ENCODE measurements at places on chromosomes 4 and X.

DNA sequence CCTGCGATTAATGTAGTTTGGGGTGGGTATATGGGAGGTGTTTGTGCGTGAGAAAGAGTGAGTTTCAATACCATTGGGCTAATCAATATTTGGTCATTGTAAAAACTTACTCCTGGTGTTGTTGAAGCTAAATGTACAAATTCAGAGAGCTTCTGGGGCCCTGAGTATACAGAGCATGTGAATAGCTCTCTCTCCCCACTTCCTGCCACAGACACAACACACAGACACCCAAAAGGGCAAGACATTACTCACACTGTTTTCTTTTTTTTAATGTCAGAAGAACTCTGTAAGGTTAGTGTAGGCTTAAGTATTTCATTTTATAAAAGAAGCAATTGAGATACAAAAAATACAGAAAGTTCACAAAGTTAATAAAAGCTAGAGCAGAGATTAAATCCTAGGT is 151.3 kb upstream of the KCNIP4 start:
- no peak for DNase-seq

GRCh38 chrX:3136161-3136961 is 95.1 kb downstream of the ARSF start:
- no peak for DNase-seq

DNA sequence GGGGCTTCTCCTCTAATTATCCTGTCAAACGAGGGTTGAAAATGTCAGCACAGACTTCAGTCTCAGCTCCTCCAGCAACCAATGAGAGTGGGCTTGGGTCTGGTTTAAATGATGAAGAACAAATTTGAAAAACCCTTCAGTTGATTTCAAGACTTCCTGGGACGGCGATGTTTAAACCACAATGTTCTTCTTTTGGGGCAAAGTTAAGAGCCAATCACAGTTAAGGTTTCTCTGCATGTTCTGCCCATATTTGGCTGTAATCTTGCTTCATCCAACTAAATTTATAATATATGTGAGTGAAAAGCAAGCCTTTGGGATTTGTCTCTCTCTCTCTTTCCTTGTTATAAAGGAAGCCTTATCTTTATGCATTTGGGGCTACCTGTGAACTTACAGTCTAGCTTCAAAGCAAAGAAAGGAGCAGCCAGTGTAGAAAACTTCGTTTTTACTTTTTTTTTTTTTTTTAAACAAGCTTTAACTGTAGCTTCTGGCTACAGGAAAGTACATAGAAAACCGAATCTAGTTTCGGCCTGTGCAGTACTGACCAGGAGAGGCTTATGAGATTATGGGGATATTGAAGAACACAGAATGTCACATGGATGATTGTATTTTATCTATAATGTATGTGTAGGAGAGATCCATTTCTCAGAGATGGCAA is 46.8 kb upstream of the FAM9C start:
- DNase-seq = no peak

- peak; percentile 1 for DNase-seq
Observed at GRCh38 chrX:20320461-20321159, 53.9 kb upstream of the RPS6KA3 start.

GRCh38 chrX:74259885-74260491 is 44.0 kb upstream of the ZCCHC13 start:
- no peak for DNase-seq

- DNase-seq = no peak
Observed at GRCh38 chr4:80385397-80386280, 50.1 kb downstream of the CFAP299 start.

DNA sequence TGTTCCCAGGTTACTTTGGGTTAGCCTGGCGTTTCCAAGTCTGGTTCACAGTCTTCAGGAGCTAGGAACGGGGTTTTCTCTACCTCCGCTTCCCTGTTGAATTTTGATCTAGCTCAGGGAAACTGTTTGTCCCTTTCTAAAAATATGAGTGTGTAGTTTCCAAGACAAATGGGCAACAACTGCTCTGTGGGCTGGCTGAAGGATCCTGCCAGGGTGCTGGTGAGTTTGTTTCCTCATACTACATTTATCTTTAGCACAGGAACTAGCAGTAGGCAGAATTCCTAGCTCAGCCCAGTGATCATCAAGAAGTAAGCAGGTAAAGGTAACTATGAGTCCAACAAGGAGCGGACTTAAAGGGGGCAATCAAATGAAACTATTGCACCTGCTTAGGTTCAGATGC is 13.3 kb upstream of the FAM47E start:
- DNase-seq = no peak

DNA sequence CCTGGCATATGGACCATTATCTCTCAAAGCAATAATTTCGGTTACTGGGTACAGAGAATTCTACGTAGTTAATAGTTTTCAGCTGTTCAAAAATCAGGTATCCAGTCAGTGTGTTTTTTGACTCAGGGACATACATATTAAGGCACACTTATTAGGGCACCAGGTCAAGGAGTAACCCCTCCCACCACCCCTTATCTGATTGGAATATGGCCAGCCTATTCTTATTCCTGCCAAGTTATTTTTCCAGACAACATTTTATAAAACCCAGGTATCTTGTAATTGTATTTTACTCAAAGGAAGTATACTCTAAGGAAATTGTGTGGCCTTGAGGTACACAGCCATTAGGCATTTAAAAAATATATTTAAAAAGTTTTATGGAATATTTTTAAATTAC is 4.3 kb downstream of the ZFX start:
- no peak for DNase-seq

DNA sequence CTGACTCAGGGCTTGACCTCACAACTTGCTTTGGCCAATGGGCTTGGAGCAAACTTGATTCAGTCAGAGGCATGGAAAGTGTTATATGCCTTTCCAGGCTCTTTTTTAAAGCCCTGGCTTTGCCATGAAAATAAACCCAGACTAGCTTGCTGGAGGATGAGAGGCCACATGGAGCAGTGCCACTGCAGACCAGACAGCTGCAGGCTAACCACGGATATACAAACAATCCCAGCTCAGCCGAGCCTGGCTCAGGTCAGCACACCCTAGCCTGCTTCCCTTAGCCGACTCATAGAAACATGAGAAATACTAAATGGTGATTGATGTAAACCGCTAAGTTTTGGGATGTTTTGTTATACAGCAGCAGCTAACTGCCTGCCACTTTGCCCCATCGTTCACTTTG is 345.1 kb downstream of the ARHGAP10 start:
- DNase-seq = no peak

DNA sequence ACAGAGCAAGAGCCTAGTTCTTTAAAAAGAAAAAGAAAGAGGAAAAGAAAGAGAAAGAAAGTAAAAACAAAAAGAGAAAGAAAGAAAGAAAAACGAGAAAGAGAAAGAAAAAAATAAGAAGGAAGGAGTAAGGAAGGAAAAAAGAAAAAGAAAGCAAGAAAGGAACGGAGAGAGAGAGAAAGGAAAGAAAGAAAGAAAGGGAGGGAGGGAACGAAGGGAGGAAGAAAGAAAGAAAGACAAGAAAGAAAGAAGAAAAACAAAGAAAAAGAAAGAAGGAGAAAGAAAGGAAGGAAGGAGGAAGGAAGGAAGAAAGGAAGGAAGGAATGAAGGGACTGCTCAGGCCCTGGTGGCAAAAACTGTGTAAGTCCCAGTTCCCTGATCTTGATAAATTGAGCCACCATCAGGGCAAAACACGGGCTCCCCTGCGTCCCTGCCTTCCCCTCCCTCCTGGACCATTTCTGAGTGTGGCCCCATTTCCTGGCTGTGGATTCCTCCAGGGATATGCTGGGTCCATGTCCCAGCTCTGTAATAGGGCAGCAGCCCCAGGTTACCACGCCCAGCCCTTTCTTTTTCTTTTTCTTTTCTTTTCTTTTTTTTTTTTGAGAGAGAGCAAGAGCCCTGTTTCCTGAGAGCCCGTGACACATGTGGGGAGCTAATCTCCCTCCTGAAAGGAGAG is 44.8 kb downstream of the SHOX start:
- DNase-seq = no peak

DNA sequence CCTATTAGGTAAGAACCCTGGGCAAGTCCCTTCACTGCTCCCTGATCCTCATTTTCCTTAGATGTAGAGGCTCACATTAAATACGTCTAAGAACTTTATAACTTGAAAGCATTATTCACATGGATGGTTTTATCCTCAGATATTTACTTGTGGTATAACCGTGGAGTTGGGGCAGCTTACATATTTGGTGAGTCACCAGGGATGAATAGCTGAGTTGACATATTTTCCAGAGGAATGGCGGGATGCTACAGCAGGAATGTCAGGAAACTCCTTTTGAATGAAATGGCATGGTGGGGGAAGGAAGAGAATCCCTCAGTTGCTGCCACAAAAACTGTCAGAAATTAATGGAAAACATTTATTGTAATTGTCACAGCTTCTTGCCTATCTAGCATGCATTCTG is 165.3 kb upstream of the RPS6KA3 start:
- DNase-seq = no peak

GRCh38 chrX:145464650-145465049 is 217.3 kb downstream of the SPANXN1 start:
- no peak for DNase-seq

- DNase-seq = no peak
Observed at GRCh38 chr4:3431446-3431993, 10.2 kb upstream of the HGFAC start.

DNA sequence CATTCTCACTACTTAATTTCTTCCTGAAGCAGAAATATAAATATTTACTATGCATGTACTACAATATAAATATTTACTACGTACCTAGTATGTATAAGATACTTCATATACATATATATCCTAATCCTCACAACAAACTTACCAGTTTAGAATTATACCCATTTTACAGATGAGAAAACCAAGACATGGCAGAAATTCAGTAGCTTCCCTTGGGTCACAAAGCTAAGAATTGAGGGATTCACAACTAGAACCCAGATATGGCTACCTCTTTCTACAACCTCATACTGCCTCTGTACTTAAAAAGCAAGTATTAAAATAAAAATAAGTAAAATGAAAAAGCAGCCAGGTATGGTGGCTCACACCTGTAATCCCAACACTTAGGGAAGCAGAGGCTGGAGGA is 65.9 kb downstream of the AMMECR1 start:
- DNase-seq = no peak

DNA sequence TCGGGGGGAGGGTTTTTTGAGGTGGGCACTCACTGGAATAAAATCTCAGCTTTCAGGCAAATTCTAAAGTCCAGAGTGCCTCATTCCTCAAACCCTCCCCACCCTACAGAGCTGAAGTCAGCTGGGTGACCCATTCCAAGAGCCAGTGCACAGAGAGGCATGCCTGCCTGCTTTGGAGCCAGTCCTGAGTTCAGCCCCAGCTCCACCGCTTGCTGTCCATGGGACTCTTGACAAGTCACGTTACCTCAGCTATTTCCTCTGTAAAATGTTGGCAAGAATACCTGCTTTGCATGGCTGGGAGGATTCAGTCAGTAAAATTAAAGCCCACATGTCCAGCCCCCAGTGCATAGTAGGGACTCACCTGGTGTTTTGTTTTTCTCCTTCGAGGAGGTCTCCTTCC is 125.9 kb upstream of the PJA1 start:
- no peak for DNase-seq
